ENCODE measurements at places on chromosomes 12 and 14. TPM values are rescaled to one million over a fixed set of nuclear protein-coding genes. Genes with fewer than 3 reads are reported as not detected.

The TAS2R10 gene
- 1.8 TPM for total RNA-seq

GRCh38 chr12:89752341-89752740 lies 43.7 kb upstream of the ATP2B1 start:
- no peak for DNase-seq

DNA sequence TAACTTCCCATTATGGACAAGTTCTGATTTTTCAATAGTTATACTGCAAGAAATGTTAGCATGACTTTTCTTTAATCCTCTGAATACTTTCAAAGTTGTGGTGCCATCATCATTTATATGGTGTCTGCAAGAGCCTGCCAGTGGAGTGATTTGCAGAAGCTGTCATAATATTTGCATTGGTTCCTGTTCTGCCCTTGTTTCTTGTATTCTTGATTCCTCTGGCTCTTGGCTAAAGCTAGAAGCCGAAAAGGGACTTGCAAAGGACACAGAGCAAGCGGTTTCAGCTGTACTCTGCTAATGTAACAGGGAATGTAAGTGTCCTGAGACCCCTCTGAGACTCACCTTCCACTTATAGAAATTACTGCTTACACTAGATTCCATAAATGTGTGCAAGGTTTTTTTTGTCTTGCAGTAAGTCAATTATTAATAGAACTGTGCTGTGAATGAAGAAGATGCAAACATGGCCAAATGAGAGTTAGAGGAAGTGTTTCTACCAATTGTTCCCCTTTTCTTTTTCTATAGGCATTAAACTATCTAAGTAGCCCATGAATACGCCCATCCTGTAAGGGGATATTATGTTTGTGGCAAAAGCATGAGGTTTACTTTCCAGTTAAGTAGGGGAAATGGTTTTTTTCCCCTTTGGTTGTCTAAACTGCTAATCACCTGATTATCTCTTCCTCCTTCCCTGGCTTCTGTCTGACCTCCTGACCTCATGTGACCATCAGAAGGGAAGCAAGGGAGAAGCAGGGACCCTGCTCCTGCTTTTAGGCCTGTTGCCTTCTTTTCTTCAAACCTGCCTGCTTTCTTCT lies 5.3 kb downstream of the DYRK4 start:
- no peak for DNase-seq

The KRT75 gene
- total RNA-seq, result not detected

DNA sequence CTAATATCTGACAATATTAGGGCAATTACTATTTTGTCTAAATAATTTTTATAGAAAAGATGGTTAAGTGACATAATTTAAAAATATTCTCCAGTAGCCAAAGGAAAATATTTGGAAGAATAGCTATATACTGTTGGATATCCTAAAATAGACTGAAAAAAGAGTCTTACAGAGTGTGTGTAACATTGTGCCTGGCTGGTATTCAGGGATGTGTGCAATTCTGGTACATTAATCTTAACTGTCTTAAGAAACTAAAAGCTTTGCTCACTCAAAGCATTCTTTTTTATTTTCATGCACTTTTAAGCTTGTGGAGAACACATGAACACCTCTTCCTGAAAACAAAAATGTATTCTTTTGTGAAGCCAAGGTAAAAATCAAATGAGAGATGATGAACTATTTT lies 10.1 kb upstream of the NR2C1 start:
- DNase-seq, result no peak

The CD163 gene
- 229 TPM for total RNA-seq

GRCh38 chr14:87940382-87940781 lies 52.6 kb downstream of the GALC start:
- no peak for DNase-seq

GRCh38 chr14:92729634-92730358 lies 18.6 kb downstream of the LGMN start:
- DNase-seq, result no peak

The NGB gene
- not detected for total RNA-seq

DNA sequence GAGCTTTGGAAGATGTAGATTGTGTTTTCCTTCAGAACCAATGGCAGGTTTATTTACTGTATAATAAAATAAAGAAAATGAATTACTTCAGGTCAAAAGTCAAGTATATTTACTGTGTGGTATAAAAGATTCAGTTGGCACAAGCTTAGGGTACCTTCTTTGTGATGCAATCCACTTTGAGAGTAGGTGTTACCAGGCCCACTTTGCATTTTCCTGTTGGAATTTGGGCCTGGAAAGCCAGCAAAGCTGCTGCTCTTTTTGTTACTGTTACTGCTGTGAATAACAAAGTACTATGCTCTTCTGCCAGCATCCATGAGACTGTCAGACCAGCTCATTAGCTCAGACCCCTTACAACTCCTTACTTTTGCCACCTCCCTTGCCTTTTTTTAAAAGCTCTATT lies 649.0 kb upstream of the SEL1L start:
- no peak for DNase-seq

DNA sequence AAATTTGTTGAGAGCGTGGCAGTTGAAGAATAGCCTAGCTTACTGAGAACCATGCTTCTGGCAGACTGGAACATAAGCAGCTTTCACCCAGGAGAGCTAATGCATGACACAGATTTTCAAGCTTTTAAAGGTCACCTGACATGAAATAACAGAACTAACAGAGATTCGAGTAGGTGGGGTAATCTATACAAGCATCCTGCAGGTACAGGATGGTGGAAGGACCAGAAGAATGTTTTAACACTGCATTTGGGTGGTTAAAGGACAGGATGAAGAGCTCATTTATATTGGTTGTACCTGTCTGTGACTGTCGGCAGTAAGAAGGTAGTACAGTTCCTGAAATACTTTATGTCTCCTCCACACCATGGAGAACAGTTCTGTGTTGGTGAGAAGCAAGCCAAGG lies 8.9 kb downstream of the PELI2 start:
- no peak for DNase-seq

The KSR2 gene
- total RNA-seq, result not detected

- DNase-seq, result no peak
These were observed 6.0 kb upstream of the MANSC4 start for GRCh38 chr12:27785882-27786570.

DNA sequence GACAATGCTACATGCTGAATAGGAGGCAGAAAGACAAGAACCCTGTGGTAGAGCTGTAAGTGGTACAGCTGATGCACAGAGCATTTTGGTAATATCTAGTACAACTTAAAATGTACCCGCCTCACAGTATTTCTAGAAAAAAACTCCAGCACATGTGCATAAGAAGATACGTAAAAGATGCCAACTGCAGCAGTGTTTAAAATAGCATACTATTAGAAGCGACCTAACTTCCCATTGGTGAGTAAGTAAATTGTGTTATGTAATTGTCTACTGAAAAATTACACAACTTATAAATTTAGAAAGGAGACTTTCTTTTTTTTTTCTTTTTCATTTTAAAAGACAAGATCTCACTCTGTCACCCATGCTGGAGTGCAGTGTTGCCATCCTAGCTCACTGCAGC lies 114.3 kb upstream of the CAND1 start:
- no peak for DNase-seq

The RBM19 gene
- 30.3 TPM for total RNA-seq

- DNase-seq, result peak; percentile 21
These were observed 1067.3 kb downstream of the FLRT2 start for GRCh38 chr14:86597279-86597678.

DNA sequence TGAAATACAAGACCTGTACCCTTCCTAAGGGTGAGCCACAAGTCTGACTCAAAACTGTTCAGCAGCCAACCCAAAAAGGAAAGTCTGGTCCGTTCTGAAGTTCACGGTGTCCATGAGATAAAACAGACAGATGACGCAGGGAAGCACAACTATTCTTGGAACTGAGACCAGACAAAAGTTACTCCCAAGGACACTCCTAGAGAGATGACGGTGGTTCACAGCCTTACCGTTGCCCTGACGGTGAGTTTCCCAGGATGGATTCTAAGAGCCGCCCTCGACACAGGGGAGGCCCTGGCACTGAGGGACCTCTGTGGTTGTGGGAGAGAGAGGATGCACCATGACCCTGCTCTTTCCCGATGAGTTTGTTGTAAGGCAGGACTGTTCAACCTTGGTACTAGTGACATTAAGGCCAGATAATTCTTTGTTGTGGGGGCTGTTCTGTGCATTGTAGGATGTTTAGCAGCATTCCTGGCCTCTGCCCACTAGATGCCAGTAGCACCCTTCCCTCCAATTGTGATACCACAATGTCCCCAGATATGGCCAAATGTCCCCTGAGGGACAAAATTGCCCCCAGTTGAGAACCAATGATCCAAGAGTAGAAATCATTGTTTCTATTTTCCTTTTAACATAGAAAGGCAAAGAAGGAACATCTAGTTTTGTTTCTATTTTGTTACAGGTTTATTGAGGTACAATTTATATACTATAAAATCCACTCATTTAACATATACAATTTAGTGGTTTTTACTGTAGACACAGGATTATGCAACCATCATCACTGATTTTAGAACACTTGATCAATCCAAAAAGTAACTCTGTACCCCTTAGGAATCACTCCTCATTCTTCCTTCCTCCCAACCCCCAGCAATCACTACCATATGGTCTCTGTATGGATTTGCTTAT lies 23.0 kb downstream of the OR10P1 start:
- no peak for DNase-seq

- DNase-seq, result no peak
These were observed 62.9 kb upstream of the EEA1 start for GRCh38 chr12:92992041-92992440.

DNA sequence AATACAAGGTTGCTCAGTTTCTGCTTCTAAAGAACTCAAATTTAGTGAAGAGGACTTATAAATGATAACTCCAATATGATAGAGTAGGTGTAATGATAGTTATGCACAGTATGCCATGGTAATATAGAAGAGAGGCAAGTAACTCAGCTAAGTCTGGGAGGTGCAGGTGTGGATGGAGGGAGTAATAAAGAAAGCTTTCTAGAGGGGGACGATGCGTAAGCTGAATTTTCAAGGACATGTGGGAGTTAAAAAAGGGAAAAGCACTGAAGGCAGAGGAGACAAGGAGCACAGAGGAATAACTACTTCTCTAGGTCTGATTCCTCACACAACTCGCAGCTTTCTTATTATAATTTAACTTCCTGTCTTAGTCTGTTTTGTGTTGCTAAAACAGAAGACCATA lies 49.1 kb upstream of the ZDHHC17 start:
- no peak for DNase-seq

The AICDA gene
- not detected for total RNA-seq

DNA sequence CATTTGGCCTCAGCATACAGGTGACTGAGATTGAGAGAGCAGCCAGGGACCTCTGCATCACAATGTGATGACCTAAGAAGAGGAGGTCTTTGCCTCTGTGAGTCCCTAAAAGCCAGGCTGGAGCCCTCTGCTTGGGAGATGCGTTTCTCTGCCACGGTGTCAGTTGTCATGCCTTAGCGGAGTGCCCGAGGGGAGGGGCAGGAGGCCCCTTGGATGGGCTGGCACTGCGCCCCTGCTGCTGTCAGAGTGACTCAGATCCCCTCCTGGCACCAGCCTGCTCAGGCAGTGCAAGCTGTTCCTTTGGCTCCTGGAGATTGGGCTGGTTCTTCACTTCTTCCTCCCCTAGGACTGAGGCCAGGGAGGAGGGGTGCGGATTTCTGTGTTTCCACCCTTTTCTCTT lies 64.9 kb upstream of the KCNA5 start:
- DNase-seq, result no peak
